ENCODE measurements at places on chromosomes 2 and 18.

DNA sequence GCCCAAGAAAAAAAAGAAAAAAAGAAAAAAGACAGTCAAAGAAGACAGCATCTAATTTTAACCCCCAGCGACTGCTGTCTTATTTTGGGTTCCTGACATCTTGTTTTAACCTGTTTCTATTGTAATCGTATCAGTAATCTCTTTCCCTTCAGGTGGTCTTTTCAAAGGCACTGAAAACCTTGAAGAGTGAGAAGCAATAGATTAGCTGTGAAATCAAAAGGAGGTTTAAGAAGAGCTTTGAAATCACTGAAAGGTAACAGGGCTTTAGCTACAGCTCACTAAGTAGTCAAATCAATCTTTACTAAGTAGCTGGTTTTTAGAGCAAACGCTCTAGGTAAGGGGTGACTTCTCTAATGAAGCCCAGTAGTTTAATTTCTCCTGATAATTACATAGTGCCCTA lies 5.4 kb upstream of the TANC1 start:
- DNase-seq = no peak

- no peak for DNase-seq
Observed at GRCh38 chr18:77055429-77056300, 76.9 kb downstream of the MBP start.

DNA sequence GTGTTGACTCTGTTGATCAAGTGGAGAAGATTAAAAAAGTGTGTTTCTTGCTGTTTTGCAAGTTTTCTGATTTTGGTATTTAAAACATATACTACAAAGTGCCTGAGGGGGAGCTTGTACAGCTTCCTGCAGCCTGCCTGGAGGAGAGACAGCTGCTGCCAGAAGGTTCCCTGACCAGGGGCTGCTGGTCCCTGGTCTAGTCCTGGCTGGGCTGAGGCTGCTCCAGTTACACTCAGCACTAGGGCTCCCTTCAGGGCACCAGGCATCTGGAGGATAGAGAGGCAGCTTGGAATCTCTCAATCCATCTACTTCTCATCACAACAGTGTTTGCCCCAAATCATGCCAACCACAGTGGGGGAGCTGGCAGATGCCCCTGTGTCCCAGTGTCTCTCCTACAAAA lies 4.8 kb downstream of the MC2R start:
- DNase-seq = no peak

- DNase-seq = peak; percentile 43
Observed at GRCh38 chr2:118061135-118061955, 26.9 kb upstream of the INSIG2 start.

DNA sequence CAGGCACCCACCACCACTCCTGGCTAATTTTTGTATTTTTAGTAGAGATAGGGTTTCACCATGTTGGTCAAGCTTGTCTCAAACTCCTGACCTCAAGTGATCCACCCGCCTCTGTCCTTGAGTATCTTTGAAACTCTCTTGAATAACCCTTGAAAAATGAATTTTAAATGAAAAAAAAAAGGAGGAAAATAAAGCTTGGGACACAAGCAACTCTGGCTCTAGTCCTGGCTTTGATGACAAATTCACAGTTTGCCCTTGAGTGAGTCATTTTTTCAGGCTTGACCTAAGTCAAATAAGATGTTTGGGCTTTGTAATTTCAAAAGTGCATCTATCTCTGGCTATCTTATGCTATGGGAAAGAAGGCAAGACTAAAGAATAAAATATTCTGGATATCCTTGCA lies 79.0 kb upstream of the TRIB2 start:
- DNase-seq = no peak

DNA sequence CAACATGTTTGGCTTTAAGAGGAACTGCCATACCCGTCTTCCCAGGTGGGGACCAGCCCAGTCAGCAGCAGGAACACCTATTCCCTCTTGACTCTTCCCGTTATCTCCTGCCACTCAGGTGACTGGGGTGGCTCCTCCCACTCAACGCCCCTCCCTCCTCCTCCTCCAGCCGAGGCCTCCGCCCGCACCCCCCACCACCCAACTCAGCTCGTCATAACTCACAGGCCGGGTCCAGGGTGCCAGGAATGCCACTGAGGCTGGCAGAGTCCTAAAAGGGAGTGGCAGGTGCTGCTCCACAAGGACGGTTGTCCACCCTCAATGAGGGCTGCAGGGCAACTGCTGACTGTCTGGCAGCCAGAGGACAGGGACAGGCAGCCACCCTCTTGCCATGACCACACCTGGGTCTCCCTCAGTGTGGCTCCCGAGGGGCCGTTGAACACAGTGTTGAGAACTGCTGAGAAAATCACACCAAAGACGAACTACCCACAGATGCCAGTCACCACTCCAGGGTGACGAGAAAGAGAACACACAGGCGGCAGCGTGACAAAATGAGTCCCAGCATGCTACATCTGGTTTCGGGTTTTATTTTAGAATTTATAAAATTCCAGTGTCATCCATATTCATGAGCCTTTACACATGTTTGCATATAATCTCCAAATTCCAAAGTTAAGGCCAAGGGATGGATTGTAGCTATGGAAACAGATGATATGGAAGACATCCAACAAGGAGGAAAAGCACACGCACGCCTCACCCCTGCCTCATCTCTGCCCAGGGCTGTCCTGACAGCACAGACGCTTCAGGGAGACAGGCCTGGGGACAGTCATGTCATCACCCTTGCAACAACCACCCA lies 38.5 kb downstream of the ANO7 start:
- no peak for DNase-seq

DNA sequence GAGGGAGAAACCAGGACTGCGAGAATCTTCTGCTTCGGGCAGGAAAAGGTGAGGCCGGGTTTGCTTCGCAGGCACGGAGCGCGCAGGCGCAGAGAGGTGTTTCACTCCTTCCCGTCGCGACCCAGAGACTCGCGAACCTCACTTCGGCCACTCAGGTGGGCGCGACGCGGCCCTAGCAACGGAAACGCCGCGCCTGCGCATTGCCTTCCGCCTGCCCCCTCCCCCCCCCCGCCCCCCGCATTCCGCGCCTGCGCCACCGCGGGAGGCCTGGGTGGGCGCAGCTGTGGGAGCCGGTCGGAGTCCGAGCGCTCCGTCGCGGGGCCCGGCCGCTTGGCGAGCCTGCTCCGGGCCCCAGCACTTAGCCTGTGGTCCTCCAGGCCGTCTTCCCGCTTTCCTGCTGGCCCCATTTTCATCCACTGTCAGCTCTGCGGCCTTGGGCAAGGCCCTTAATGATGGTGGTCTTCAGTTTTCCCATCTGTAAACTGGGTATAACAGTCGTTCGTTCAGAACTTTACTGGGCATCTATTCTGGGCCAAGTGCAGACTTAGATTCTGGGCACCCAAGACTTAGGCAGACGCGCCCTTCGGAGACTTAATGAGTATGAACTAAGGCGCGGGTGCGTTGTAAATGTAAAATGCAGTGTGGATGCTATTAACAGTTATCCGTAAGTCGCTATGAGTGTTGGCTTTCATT lies 62.1 kb upstream of the ACKR3 start:
- DNase-seq = no peak

- DNase-seq = no peak
Observed at GRCh38 chr2:110770404-110770958, 38.1 kb downstream of the ACOXL start.

DNA sequence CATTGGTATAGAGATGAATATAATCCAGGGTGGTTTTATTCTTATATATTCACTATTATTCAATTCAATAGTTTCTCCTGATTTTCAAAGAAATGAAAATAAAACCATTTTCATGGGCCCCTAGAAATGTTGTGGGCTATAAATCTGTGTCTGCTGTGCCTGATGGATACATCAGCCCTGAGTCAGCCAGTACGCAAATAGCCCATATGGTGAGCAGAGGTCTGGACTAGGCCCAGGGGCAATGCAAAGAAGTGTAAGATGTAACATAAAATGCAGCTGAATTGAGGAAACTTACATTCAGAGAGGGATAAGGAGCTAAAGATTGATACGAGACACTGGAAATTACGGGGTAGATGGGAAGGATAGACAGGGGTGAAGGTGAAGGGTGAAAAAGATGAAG lies 122.5 kb downstream of the MAIP1 start:
- no peak for DNase-seq

GRCh38 chr2:232365621-232366321 lies 12.8 kb upstream of the ALPP start:
- DNase-seq = peak; percentile 43

DNA sequence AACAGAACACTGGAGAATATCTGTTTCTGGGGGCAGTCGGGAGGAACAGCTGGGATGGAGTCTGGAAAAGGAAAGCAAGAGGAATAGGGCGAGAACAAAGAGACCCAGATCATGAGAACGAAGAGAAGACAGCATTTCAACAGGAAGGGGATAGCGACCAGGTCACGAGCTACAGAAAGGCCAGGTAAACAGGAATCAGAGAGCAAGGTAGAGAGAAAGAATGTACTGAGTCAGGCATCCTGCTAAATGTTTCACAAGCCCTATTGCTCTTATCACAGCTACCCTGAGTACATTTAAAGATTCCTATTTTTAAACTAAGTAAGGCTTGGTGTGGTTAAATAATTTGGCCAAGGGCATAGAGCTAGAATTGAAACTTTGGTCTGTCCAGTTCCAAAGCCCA lies 254.9 kb upstream of the RAB12 start:
- DNase-seq = no peak
